Stimulated activated CD4-positive, alpha-beta T cell treated with anti-CD3 and anti-CD28 coated beads, Interleukin-1b, Interleukin-23, amount 100 ng/mL, for 1 hour (primary cell): ENCODE measurements at places on chromosomes 12 and 14.

DNA sequence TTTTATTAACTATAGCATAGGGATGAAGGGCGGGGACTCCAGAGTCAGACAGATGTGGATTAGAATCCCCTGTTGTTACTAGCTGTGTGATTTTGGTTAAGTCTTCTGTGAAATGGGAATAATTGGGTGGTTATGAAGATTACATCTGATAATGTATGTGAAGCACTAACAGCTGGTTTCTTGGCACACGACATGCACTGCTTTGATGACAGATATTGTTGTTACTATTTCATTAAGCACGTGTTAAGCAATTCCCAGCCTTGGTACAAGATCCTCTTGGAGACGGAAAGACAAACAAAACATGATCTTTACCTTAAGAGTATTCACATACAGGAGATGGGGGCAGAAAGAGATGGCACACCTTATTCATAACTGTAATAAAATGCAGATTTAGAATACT lies 7.9 kb downstream of the PPFIBP1 start:
- no peak for DNase-seq

DNA sequence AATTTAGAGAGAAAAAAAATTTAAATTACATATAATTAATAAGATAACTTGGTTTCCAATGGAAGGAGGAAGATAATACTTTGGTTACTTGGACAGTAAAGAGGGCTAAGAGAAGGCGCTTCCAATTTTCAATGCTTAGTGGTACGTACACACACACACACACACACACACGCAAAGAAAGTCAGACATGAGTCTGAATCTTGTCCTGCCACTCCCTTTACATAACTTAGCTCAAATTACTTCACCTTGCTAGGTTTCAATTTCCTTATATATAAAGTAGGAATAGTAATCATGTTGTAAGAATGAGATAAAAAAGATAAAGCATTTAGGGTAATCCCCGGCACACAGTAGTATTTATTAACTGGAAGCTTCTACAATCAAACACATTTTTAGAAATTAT lies 39.7 kb upstream of the VCPKMT start:
- no peak for DNase-seq

- no peak for DNase-seq
Observed at GRCh38 chr12:91777268-91777992, 368.2 kb downstream of the BTG1 start.

GRCh38 chr12:31507966-31508365 lies 83.0 kb downstream of the DENND5B start:
- DNase-seq: no peak

- DNase-seq: no peak
Observed at GRCh38 chr12:112887550-112887949, 19.2 kb upstream of the OAS1 start.

DNA sequence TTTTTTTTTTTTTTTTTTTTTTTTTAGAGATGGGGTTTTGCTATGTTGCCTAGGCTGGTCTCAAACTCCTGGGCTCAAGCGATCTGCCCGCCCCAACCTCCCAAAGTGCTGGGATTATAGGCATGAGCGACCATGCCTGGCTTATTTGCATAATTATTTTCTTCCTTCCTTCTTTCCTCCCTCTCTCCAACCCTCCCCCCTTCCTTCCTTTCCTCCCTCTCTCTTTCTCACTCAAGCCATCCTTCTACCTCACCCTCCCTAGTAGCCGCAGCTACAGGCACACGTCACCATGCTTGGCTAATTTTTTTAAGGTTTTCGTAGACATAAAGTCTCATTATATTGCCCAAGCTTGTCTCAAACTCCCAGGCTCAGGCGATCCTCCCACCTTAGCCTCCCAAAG lies 83.8 kb downstream of the PEBP1 start:
- DNase-seq: no peak

GRCh38 chr12:109544955-109545531 lies 28.3 kb downstream of the MMAB start:
- DNase-seq: no peak

DNA sequence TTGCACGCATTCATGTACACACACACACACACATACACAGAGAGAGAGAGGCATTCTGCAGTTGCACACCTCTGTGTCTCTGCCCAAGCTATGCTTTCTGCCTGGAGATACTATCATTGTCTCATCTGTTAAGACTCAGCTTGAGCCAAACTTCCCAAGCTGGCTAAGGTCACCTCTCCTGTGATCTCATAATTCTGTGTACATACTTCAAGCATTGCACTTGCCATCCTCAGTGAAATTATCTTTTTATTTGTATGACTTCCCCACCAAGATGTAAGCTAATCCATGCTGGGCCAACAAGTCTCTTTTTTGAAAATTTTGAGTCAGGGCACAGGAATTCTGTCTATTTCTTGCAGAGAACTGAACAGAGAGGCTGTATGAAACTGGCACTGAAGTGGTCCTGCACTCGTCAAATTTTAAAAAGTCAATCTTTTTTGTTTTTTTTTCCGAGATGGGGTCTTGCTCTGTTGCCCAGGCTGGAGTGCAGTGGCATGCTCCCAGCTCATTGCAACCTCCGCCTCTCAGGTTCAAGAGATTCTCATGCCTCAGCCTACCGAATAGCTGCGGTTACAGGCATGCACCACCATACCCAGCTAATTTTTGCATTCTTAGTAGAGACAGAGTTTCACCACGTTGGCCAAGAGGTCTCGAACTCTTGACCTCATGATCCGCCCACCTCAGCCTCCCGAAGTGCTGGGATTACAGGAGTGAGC lies 44.3 kb downstream of the TMTC1 start:
- no peak for DNase-seq

DNA sequence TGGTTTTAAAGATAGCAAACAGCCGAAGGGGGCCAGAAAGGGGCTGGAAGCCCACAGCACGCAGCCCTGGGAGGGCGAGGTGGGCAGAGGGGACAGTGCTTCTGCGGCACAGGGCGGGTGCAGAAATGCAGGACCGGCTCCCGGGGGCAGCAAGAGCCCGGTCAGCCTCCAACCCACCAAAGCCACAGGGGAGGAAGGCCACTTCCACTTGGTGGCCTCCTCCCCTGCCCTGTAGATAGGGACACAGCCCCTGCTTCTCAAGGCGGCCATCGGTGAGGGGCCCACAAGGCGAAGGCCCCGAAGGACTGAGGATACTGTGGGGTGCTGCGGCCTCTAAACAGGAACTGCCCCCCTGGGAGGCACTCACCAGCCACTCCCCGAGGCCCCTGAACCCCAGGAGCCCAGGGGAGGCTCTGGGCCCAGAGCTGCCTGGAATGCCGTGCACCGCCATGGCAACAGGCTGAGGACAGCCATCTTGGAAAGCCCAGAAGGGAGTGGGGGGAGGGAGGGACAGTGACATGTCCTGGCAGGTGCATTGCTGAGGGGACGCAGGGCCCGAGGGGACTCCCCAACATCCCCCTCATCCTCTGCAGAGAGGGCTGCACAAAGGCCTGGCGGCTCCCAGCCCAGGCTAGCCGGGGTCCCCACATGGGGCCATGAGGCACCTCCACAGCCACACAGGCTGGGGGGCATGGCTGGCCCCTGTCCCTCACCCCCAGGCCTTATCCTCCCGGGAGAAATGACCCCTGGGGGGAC lies 114.7 kb downstream of the NCOR2 start:
- no peak for DNase-seq

DNA sequence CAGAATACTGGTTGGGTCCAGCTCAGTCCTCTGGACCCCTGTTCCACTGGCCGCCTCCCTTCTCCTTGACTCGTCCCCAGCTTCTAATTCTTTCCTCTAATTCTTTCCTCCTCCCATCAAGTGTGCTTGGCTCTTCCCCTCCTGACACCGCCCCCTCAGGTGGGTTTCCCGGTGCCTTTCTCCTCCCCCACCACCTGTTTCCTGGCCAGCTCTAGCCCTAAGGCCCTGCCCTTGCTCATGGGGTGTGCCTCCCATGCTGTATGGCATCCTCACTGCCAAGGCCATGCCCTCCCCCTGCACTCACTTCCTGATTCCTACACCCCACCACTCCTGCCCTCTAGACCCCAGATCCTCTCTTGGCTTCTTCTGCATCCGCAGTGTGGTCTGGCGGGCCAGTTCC lies 12.1 kb upstream of the EML1 start:
- no peak for DNase-seq

DNA sequence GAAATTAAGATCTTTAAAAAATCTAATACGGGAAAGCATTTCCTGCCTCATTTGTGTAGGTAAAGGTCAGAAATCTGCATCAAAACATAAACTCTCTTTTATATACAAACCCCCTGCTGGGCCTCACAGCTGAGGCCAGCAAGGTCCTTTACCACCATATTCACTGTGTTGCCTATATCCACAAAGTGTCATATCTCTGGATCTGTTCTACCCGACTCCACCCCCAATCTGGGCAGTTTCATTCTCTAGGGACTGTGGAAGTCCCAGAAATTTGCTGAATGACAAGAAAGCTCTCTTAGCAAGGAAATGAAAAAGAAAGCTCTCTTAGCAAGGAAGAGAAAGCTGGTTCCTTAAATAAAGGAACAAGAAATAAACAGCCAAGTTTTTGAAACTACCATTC lies 301.7 kb downstream of the KCNH5 start:
- DNase-seq: no peak

- DNase-seq: no peak
Observed at GRCh38 chr12:111182382-111182781, 186.5 kb downstream of the PHETA1 start.

DNA sequence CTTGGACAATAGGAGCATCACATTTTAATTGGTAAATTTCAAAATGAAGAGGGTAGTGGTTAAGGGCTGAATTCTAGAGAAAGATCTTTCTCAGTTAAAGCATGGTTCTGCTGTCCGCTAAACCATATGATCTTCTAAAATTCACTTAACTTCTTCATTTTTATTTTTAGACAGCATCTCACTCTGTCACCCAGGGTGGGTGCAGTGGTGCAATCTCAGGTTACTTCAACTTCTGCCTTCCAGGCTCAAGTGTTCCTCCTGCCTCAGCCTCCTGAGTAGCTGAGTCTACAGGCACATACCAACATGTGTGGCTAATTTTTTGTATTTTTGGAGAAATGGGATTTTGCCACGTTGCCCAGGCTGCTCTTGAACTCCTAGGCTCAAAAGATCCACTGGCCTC lies 226.7 kb upstream of the ABCD2 start:
- no peak for DNase-seq

DNA sequence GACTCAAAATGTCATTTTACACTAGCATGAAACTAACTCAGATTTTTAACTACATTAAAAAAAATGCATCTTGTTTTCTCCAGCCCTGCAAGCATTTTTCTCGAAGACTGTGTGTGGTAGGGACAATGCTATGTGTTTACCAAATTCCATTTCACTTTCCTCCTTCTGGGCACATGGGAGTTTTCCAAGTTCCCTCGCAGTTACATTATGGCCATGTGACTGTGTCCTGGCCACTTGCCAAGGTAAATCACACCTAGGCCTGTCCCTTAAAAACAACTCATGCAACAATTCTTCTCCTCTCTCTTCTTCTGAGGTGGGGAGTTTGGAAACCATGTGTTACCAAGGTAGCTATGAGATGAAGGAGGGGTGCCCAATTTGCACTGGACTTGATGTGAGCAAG lies 108.7 kb downstream of the SYT10 start:
- no peak for DNase-seq

- no peak for DNase-seq
Observed at GRCh38 chr14:56490379-56490778, 89.2 kb upstream of the TMEM260 start.

DNA sequence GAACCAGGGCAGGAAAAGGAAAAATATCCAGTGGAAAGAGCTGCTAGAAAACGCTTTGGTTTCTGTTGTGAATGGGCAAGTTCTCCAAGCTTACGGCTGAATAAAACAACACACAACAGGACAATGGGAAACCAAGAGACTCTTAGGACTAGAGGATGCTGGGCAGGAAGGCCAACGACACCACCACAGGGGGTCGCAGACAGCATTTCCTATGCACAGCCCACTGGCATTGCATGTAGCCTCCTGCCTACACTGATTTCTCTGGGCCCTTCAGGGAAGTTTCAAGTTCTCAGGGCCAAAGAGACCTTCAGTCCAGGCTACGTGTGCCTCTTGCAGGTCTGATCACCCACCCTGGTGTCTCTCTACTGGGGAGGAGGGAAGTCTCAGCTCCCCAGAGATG lies 108.0 kb downstream of the RIMBP2 start:
- DNase-seq: no peak

GRCh38 chr14:29810682-29811081 lies 117.0 kb downstream of the PRKD1 start:
- no peak for DNase-seq

- no peak for DNase-seq
Observed at GRCh38 chr14:87643005-87643404, 350.0 kb downstream of the GALC start.

DNA sequence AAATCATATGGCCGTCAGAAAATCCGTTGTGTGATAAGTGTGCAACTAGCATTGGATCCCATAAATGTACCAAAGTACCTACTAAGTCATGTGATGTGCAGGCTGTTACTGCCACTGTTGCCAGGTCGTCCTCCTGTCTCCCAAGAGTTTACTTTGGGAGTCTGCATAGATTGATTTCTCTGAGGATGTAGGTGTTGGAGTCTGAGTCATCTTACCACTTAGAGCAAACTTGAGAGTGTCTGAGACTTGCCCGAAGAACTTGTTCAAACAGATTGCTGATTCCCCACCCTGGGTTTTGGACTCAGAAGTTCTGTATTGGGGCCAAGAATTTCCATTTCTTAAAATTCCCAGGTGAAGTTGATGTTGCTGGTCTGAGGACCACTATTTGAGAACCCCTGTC lies 11.4 kb downstream of the TMX1 start:
- DNase-seq: no peak

DNA sequence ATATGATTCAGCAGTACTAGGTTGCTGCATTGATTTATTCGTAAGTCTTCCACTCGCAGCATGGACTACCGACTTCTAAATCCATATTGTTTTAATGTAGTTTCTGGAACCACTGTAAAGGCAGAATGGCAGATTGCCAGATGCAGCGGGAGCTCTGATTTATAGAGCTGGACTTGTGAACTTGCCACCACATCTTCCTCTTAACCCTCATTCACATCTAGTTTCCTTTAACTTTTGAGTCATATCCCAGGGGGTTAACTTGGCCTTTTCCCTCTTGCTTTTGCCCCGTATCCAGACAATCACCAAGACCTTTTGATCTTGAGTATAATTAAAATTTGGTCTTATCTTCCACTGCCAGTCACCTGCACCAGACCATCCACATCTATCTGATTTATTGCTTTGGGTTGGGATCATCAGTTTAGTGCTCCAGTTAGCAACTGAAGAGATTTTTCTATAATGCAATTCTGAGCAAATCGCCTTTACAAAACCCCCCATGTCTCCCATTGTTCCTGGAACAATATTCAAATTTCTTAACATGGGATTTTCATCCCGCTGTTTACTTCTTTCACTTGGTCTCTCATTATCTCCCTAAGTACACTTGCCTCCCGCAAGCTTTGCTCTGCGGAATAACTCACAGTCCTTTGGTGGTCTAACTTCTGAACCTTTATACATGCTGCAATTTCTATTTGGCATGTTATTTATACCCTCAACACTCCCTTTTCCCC lies 130.5 kb downstream of the ACSS3 start:
- no peak for DNase-seq
